Fibroblast of skin of back (primary cell): ENCODE measurements at places on chromosomes 12 and 14.

GRCh38 chr12:2112401-2112800 lies 59.6 kb downstream of the CACNA1C start:
- no peak for DNase-seq

DNA sequence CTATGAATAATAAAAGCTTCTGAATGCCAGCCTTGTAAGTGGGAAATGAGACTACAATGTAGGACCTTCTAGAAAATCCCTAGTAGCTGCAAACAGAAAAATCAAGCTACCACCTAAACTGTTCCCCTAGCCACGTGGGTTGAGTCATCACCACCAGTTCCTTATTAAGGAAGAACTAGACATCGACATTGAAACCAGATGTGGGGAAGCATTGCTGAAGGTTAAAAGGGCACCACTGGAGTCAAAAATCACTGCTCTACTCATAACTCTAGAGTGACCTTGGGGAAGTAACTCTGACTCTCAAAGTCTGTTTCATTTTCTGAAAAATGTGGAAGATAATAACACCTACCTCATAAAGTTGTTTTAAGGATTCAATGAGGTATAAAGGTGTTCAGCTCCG lies 9.4 kb upstream of the CNIH1 start:
- peak; percentile 69 for DNase-seq

DNA sequence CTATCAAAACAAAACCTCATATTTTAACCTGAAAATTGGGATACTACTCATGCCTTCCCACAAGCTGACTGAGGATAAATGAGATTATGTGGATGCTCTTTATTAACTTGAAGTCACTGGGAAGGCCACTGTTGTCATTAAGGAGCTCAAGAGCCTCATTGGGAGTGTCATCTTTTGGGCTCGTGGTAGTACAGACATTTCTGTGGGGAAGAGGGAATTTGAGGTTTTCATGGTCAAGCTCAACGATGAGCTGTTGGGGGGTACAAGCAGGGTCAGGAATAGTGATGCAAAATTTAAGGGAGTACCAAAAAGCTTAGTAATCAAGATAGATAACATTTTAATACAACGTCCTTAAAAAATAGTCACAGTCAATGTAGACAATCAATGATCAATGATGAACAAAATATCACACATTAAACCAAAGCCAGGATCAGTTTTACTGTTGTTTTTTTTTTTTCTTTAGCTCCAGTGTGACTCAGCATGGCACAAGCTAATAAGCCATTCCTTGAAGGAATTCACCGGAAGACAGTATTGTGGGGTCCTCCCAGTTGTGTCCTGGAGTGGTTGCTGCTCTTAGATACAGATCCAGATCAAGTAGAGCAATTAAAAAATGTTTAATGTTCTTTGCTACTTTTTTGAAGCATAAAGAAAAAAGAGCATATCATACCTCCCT lies 130.9 kb downstream of the C12orf75 start:
- DNase-seq: peak; percentile 73

DNA sequence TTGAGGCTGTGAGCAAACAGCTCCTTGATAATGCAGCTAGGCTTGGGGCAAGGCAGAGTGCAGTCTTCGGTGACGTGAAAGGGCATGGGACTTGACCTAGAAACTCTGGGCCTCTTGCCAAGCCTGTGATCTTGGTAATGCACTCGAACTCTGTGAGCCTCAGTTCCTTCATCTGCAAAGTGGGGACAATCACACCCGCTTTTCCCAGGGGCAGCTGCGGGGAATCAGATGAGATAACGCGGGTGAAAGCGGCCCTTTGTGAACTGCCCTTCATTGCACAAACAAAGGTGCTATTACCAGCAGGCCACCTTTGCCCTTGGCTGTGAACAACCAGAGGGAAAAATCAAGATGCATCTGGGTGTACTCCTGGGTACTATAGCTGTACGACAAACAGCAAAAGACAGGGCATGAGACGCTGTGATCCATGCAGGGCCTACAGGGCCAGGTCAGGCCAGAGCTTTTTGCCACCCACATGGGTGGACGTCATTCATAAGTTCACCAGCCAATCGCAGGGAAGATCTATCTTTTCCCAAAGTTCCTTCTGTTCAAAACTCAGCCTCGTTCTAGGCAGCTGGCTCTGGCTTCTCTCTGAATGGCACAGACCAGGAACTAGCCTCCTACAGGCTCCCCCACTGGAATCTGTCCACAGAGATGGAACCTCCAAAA lies 3.2 kb downstream of the MSI1 start:
- no peak for DNase-seq

- DNase-seq: peak; percentile 3
Measured at GRCh38 chr12:112349431-112349830, 32.8 kb downstream of the HECTD4 start.

DNA sequence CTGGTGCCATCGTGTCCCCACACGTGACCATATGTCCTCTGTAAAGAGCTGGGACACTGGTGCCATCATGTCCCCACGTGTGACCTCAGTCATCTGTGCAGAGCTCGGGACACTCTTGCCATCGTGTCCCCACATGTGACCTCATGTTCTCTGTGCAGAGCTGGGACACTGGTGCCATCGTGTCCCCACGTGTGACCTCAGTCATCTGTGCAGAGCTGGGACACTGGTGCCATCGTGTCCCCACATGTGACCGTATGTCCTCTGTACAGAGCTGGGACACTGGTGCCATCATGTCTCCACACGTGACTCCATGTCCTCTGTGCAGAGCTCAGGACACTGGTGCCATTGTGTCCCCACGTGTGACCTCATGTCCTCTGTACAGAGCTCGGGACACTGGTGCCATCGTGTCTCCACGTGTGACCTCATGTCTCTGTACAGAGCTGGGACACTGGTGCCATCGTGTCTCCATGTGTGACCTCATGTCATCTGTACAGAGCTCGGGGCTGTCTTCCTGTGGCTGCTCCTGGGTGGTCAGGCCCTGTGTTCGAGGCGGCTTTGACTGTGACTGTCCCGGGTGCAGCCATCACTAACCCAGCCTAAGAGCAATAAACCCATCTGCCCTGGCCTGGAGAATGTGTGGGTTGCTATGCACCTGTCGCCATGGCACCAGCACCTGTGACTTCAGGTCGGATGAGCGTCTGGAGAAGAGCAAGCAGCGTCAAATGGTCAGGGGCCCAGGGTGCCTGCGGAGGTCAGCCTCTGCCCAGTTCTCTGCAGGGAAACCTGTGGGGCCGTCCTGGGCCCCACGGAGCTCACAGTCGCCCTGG lies 334.4 kb downstream of the ADGRD1 start:
- DNase-seq: no peak

- DNase-seq: no peak
Measured at GRCh38 chr12:72738811-72739210, 466.6 kb downstream of the TRHDE start.

- DNase-seq: no peak
Measured at GRCh38 chr14:20820063-20820904, 17.6 kb upstream of the RNASE1 start.

DNA sequence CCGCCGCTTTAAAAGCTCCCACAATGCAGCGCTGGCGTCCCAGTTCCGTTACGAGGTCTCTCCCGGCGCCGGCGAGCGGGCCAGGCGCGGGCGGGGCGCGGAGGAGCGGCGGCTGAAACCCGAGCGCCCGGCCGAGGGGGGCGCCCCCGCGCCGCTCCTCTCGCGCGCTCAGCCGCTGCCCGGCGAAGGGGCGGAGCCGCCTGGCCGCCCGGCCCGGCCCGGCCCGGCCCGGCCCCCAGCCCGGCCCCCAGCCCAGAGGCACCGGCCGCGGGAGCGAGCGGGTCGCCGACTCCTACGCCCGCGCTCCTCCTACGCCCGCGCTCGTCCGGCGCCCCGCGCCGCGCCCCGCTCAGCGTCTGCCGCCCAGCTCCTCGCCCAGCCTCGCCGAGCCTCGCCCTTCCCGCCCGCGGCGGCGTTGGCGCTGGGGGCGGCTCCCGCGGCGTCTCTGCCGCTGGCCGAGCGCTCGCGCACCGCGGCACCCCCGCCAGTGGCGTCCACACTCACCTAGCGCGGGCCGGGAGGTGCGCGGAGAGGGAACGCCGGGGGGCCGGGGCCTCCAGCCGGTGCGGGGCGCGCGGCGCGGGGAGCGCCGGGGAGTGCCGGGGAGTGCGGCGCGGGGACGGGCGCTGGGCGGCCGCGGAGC lies at the start of gene RASSF8:
TSS of gene RASSF8 (plus strand) at position 255 of the 643 bp plus-strand sequence. CDS start 96,662 bp downstream, outside the sequence.
- peak; percentile 83 for DNase-seq

GRCh38 chr14:23076785-23077408 lies 18.0 kb downstream of the ACIN1 start:
- DNase-seq: peak; percentile 38

DNA sequence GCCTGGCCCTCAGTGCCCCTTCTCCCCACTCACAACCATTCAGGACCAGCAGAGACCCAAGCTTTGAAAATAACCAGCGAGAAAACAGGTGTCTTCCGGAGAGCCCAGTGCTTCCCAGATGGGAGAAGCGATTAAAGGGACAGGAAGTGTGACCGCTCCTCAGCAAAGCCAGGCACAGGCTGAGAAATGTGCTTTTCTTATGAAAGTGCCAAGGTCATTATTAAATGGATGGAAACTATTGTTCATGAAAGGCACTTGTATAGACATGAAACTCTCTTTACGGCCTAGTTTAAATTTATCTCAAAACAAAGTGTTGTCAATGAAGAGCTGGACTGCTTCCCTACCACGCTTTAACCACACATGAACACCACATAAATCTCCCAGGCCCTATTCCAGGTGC lies 210.4 kb downstream of the SPTSSA start:
- no peak for DNase-seq

DNA sequence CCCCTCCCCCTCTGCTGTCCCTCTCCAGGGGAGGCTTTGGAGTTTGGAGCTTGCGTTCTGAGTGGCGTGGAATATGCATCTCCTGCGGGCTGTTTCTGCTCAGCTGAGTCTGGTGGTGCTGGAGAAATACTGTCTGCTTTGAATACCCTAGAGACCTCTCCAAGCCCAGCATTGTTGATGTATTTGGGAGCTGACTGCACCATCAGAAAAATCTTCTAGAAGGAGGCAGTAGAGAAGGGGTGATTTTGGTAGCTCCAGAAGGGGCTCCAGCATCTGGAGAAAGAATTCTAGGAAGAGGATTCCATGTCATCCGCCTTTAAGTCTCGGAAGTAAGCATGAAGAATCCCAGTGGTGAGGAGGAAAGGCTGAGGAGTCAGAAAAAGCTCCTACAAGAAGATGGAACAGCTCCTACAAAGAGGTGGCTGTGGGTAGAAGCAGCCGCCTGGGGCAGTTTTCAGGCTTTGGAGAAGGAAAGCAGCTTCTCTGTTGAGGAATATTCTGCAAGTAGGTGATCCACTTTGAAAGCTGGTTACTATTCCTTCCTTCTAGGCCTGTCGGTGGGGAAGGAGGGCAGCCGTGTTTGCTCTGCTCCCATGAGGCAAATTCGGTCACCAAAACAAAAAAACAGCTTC lies 9.7 kb downstream of the MLXIP start:
- DNase-seq: no peak

- DNase-seq: no peak
Measured at GRCh38 chr14:50230401-50230700, 1.0 kb downstream of the SOS2 start.

- DNase-seq: peak; percentile 29
Measured at GRCh38 chr14:91417120-91417982, at the start of gene CCDC88C. Gene CCDC88C (minus strand): TSS chr14:91417820. CDS start chr14:91417690, 130 bp downstream.

DNA sequence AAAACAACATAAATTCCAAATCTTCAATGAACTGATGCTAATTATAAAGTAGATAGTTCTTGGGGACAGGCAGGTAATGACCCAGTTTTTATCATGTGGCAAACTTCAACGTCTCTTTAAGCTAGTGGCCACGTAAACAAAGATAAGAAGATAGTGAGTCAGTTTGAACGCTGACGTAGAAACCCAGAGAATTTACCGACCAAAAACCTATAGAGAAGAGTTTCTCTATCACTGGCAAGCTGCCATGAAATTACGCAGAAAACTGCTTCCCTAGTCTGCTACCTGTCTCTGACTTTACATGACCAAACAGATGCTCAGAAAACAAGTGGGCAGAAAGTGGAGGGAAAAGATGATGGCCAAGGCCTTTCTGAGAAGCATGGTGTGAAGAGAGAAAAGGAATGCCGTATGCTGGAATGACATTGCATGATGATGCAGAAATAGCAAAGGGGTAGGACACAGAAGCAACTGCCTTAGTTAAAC lies 136.3 kb downstream of the ITPR2 start:
- DNase-seq: no peak

GRCh38 chr12:20269337-20270067 lies 98.8 kb upstream of the PDE3A start:
- DNase-seq: no peak

DNA sequence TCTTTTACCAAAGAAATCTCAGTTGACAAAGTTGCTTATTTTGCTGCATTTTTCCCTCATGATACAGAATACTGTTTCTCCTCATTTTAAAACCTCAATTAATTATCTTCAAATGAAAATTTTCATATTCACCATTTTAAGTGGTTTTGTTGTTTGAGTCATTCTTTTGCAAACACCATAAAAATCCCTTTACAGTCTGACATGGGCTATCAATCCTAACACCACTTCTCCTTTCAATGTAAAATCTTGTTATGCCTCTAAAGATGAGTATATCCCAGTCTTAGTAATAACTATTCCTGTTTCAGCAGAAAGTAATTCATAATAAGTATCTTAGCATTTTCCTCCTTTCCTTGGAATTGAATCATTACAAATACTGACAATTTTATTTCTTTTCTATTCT lies 192.2 kb downstream of the SYT1 start:
- DNase-seq: no peak

DNA sequence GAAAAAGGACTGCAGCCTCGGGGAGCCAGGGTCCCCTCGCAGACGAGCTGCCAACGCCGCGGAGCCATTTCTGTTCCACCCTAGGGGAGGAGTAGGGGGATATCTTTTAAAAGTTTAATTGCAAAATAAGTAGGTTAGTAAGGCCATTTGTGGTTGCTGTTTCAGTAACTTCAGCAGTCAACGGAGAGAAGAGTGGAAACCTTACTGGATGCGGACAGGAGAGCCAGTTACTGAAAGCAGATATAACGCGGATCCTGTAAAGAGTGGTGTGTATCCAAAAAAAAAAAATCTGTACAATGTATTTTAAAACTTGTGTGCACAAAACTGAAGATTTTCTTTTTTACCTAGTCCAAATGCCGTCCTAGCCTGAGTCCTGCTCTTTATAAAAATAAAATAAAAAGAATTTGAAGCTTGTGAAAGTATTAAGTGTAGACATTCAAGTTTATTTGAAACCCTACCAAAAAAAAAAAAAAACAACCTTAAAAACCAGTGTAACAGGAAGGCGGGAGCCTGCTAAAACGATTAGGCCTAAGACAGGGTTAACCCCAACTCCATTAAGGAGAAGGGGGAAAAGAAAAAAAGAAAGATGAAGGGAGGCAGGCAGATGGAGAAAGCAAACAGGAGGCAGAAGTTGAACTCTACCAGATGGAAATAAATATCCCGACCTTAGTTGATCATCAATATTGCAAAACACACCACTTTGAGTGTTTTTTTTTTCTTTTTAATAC lies 1.0 kb upstream of the BTG1 start:
- no peak for DNase-seq

DNA sequence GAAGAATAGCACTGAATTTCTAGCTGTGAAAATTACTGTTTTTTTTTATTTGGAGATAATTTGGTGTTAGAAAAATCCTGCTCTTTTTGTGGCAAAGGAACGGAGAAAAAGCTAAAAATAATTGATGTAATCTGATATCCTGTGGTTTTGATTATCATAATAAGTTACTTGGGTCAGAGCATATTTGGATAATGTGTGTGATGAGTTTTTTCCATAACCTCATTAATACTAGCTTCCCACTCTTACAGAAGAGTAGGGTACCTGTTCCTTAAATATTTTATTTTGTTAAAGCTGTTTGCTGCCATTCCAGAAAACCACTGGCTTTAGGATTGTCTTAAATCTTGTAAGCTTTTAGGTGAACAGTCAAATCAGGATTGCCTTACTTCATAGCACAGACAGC lies 4.7 kb downstream of the PSMC6 start:
- peak; percentile 36 for DNase-seq
